WERI-Rb-1 (cell line): ENCODE measurements at places on chromosomes 13 and 19.

- no peak for DNase-seq
Observed at GRCh38 chr13:44968434-44968815, 20.8 kb downstream of the NUFIP1 start.

- no peak for DNase-seq
Observed at GRCh38 chr13:101230271-101230890, 185.9 kb downstream of the NALCN start.

DNA sequence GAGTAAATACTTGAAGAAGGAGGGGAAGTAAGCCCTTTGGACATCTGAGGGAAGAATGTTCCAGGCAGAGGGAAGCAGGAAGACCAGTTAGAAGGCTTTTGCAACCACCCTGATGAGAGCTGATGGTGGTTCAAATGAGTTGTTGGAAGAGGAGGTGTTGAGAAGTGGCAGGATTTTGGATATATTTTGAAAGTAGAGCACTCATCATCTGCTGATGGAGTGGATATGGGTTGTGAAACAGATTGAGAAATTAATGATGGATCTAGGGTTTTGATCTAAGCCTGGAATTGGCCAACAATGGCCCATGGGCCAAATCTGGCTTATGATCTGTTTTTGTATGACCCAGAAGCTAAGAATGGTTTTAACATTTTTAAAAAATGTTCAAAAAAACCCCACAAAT lies 230.7 kb downstream of the NDFIP2 start:
- DNase-seq = no peak

GRCh38 chr19:2308114-2308556 lies at the start of gene LINGO3:
Gene LINGO3 (minus strand): TSS chr19:2308154. CDS start chr19:2291776, 16,378 bp downstream.
- no peak for DNase-seq

DNA sequence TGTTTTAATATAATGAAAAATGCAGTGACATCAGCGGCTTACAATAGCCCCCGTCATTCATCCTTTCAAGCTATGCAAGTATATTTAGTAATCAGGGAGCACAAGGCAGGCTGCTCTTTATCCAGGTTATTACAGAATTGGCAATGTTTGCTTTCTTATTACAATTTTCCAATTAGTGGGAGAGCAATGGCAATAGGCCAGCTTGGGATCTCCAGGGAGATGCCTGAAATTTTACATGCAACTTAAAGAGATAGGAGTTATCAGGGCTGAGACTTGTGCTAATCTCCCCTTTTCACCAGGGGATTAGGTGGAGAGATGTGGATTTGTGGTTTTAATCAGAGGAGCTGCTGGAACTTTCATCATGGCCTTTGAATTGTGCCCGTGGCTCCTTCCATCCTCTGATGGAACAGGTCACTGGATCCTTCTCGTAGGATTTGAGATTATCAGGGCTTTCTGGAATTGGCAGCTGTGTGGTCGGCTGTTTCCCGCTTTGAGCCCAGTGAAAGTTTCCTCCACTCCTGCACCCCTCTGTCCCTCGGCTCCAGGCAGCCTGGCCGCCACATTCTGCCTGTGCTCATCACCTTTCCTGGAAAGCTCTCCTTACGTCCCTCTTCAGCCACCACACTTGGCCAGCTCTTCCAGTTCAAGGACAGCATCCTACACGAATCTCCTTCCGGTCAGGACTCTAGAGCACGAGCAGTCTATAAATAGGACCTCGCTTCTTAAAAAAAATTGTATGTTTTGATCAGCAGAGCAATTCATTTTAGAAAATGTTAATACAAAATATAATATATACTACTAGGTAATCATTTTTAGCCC lies 47.0 kb downstream of the CBY2 start:
- peak; percentile 74 for DNase-seq

DNA sequence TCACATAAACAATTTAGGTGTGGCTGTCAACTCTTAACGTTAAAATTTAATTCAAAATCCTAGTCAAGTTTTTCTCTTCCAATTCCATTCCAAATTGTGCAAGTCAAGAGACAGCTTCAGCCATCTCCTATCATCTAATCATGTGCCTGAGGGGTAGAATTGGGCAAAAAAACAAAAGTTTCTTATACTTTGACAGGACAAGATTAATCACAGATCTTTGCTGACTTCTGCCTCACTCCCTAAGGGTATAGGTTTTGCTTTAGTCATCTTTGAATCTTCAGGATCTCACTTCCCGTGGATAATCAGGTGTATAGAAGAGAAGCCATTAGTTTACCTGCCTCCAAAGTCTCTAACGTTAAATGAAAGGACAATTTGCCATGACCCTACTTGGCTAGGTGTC lies 24.6 kb downstream of the RNF17 start:
- DNase-seq = no peak

GRCh38 chr13:61084988-61085387 lies 330.7 kb downstream of the PCDH20 start:
- no peak for DNase-seq

DNA sequence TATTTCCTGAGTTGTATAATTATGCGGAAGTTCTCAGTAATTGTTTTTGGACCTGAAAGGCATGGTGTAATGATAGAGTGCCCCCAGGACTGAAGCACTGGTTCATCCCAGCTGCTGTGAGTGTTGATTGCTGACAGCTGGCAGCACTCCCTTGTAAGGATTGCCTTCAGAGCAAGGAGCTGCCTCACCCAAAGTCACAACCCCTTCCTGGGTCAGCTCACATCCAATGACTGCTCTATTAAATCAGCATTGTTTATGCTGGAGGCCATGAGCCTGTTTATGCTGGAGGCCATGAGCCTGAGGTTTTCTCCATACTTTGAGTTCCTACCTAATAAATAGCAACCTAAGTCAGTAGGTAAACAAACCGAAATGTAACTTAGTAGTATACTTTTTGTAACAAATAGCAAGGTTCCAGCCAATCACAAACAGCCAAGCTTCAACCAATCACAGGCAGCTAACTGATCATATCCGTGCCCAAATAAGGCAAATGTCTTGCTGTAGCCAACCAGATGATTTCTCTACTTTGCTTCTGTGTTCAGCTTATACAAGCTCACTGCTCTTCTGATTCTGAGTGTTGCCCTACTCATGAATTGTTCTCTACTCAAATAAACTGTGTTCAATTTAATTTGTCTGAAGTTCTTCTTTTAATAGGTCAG lies 11.7 kb upstream of the SPACA6 start:
- DNase-seq = no peak

DNA sequence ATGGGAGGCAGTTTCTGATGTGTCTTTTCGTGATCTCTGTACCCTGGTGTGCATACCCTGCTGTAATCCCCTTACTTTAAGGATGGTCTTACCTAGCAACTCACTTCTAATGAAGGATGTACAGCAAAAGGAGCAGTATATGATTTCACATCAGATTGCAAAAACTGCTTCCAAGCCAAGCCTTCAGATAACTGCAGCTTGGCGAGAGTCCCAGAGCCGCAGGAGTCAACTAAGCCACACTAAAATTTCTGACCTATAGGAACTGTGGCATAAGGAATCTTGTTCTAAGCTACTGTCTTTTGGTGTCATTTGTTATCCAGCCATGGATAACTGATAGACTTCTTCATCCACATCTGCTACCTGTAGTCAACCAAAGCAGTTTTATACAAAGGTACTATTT lies 496.7 kb downstream of the GPC6 start:
- DNase-seq = no peak

DNA sequence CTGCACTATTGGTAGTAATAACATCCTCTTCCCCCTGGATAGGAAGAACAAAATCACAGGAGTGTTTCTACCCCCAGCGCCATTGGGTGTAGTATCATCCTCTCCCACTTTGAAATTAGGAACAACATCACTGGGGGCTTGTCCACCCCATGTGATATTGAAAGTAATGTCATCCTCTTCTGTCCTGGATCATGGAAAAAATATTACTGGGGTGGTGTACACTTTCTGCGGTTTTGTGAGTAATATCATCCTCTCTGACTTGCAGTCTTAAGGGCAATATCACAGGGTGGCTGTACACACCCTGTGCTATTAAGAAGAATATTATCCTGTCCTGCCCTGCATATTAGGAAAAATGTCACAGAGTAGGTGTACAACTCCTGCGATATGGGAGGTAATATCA lies 4.9 kb upstream of the RGCC start:
- no peak for DNase-seq

DNA sequence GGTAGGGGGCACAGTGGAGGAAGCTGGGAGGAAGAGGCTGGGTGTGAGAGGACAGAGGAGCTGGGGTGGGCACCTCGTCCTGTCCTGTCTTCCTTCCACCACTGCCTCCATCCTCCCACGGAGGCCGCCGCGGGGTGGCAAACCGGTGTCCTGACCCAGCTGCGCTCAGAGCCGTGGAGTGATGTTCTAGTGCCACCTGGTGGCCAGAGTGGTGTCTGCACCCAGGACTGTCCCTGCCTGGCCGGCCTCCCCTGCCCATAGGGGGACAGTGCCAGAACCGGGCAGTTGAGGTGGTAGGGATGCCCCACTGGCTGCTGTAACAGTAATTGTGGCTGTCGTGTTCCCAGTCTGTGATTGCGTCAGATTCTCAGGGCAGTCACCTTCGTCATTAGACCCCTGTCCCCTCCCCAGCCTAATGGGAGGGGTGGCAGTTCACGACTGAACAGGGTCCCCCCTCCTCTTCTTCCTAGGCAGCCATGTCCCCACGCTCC lies 11.1 kb upstream of the ARRDC2 start:
- DNase-seq = peak; percentile 84

GRCh38 chr13:58729361-58729760 lies 1097.8 kb downstream of the PCDH17 start:
- DNase-seq = no peak

- DNase-seq = peak; percentile 40
Observed at GRCh38 chr13:90926459-90926858, 421.0 kb upstream of the MIR17HG start.

- no peak for DNase-seq
Observed at GRCh38 chr13:32056316-32056715, 24.7 kb downstream of the FRY start.

DNA sequence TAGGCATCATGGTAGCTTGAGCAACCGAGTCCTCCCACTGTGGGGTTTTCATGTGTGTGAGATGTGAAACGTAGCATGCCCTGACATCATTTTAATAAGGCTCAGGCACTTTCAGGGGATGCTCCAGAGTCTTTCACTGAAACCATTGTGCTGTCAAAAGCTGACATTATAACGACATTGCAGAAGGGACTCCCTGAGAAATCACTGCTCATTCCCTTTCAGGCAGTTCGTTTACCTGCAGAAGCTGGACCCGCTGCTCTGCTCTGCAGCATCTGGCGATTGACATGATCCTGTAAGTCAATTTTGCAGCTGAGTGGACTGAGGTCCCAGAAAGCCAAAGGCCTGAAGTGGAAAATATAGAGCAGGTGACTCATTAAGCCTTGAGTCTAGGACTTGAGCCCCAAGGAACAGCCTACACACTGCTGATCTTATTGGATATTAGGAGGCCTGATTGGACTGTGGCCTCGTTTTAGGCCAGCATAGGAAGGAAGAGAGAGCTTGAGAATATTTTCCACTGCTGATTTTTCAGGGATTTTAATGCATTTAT lies 54.0 kb upstream of the CNMD start:
- DNase-seq = peak; percentile 14

GRCh38 chr19:17002455-17002854 lies 24.2 kb downstream of the CPAMD8 start:
- DNase-seq = no peak

DNA sequence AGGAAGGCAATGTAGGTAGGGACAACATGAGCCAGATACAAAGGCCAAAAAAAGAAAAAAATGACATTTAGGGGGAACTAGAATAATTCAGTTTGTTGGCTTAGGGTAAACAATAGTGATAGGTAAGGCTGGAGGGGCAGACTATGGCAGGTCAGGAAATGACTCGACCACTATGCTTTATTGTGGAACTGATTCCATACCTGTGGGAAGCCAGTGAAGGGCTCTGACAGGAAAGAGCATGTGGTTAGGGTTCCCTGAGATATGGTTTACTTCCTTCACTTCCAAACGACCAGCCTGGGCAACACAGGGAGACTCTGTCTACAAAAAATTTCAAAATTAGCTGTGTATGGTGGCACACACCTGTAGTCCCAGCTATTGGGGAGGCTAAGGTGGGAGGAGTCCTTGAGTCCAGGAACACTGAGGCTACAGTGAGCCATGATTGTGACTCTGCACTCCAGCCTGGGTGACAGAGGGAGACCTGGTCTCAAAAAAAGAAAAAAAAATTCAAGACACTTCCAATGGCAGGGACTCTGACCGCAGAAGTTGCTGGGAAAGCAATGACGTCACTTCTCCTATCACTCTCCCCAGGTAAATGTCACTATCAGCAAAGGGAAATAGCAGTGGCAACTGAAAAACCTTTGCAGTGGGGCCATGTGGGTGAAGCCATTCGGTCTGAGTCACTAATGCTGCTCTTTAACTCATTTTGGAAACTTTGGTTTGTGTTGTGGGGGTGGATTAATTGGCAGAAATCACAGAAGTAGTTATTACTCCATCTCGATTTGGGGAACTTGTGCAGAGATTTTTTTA lies 192.8 kb upstream of the TSC22D1 start:
- DNase-seq = no peak

GRCh38 chr13:101307181-101307701 lies 109.1 kb downstream of the NALCN start:
- DNase-seq = no peak

GRCh38 chr13:44352202-44352601 lies 21.4 kb upstream of the SERP2 start:
- DNase-seq = no peak

GRCh38 chr13:23510979-23511735 lies 59.1 kb upstream of the TNFRSF19 start:
- DNase-seq = peak; percentile 61

GRCh38 chr13:113663934-113664333 lies 3.1 kb upstream of the GRK1 start:
- DNase-seq = peak; percentile 7

- no peak for DNase-seq
Observed at GRCh38 chr13:24185591-24186232, 25.2 kb downstream of the SPATA13 start.

DNA sequence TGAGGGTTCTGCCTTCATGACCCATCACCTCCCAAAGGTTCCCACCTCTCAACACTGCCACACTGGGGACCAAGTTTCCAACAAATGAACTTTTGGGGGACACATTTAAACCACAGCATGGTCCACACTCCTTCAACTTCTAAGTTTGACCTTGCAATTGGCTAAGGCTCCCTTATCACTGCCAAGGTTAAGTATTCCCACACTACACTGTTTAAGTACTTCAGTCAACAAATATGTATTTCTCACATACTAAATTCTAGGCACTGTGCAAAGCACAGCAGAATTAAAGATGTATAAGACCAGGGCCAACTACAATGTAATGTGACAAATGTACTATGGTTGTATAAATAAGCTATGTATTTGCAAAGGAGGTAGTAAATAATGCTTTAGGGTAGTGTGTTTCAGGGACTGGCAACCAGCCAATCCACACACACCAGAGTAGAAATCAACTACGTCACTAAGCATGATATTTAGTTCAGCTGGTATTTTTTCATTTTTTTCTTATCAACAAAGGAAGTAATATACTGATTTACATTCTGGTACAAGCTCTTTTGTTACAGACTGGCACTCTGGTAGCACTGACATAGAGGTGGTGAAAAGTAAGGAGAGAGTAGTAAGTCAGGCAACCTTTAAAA lies 12.2 kb downstream of the NUFIP1 start:
- no peak for DNase-seq

- DNase-seq = no peak
Observed at GRCh38 chr19:37698216-37698615, 21.3 kb downstream of the ZNF607 start.
